ENCODE measurements at places on chromosomes 6 and 20.

GRCh38 chr6:73830119-73830518 is 134.1 kb downstream of the CD109 start:
- no peak for DNase-seq

DNA sequence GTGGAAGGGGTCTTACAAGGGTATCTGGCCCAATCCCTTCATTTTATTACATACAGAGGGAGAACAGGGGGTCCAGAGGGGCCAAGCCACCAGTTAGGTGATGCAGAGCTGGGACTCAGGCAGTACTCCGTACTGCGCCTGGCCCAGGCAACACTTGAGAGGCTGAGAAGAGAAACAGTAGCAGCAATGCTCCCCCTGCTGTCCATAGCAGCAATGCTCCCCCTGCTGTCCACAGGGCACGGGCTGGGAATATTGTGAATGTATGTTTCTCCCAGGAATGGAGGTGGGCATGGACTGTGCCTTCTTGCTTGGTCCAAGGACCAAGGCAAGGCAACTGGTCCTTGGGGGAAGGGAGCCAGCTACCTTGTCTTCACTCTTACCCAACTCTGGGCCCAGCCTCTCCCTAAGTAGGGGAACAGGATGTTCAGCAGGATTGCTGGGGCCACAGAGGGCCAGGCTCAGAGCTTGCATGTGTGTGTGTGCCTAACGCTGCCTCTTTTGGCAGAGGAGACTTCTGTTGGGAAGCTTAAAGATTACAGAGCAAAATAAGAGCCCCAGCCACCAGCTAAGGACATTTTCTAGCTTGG is 14.8 kb upstream of the FAM83C start:
- no peak for DNase-seq

- no peak for DNase-seq
Observed at GRCh38 chr6:158757753-158758090, 61.4 kb downstream of the EZR start.

- no peak for DNase-seq
Observed at GRCh38 chr6:68778356-68779020, 143.4 kb downstream of the ADGRB3 start.

GRCh38 chr6:91328241-91328640 is 741.4 kb upstream of the MAP3K7 start:
- no peak for DNase-seq

- DNase-seq = no peak
Observed at GRCh38 chr6:145813285-145814034, 1.1 kb downstream of the FBXO30 start.

DNA sequence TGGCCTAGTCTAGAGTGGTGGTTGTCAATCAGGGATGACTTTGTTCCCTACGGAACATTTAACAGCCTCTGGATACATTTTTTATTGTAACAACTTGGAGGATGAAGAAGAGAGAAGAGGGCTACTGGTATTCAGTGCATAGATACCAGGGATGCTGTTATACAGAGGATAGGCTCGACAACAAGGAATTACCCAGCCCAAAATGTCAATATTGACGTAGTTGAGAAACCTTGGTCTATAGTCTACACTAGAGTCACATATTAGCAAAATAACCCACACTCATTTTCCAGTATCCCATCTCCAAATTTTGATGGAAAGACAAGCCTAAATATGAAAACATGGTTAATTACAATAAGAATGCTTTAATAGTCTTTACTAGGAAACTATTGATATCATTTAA is 195.1 kb downstream of the PKHD1 start:
- no peak for DNase-seq

DNA sequence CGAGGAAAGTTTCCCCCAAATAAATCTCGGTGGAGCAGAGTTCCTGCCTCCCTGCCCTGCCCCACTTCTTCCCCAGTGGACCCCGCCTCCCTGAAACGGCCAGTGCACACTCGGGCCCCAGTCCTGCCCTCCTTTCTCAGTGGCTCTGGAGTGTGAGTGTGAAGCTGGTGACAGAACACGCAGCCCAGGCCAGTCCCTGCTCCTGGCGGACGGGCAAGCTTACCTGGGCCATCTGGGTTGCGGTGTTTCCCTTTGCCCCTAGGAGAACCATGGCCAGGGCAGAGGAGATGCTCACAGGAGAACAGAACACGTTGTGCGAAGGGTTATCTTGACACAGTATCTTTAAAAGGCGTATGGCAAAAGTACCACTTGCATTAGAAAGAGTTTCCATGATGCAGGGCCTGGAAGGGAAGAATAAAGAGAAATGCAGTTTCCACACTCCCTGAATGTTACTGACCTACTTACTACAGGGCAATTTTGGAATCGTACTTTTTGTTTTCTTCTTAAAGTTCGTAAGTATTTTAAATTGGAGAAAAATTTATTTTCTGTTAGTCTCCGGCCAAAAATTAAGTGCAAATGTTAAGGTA is 2.8 kb downstream of the SERPINB9 start:
- no peak for DNase-seq

DNA sequence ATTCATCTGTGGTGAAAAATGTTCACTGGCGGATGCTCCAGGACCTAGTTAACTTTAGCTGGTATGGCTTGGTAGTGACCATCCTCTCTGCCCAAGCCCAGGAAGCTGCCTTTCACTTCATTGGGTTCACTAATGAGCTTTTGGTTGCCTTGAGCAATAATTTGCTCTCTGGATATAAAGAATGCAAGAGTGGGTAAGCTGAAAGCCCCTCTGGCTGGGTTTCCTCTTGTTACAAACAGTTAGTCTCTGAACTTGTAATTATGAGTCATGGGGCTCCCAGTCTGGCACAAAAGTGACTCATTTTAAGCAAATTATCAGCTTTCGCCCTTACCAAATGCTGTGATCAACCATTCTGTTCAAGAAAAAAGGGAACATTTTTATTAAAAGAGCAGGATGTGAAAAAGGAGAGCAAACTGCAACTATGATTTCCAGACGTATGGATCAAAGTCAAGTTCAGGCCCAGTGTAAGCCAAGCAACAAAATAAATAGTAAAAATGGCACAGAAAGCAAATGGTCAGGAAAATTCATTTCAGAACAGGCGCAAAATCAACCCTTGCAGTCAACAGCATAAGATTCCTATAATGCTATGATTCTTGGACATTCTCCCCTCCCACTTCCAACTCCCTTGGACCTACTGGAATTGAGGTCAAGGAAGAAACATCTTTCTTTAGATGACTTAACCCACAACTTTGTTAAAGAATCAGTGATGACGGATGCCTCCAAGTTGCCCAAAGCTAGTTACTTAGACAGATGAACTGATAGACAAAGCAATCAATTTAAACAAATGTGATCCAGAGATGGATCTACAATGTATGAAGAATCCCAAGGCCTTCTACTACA is 130.0 kb upstream of the KCNK16 start:
- DNase-seq = no peak

DNA sequence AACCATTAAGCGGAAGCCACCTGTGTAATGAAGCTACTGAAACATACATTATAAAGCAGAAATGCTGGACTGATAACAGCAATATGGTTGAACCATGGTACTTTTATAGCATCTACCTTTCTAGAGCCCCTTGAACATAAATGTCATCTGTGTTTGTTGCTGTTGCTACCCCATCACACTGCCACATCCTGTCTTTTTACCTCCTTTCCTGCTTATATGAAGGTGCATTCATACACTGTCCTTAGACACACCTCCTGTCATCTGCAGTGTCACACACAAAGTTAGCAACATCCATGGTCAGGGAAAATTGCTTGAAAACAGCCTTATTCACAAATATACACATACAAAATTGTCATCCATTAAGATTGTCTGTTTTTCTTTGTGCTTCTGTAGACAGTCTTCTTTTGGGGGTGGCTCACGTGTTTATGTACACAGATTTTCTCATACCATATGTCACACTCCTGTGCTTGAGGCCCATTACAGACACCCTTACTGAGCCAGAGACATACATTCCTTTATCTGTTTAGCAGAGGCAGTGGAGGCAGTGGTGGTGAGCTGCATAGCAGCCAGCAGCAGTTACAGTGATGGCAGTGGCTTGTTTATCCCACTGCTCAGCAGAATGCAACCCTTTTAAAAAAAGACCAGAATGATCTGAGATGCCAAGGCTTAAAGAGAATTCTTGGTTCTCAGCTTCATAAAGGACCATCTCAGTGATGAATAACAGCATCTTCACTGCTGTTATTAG is 25.9 kb downstream of the C6orf62 start:
- no peak for DNase-seq

Measured in central memory CD4-positive, alpha-beta T cell (primary cell).